ENCODE measurements at places on chromosomes 6 and 20. TPM values are rescaled to one million over a fixed set of nuclear protein-coding genes. Genes with fewer than 3 reads are reported as not detected.

DNA sequence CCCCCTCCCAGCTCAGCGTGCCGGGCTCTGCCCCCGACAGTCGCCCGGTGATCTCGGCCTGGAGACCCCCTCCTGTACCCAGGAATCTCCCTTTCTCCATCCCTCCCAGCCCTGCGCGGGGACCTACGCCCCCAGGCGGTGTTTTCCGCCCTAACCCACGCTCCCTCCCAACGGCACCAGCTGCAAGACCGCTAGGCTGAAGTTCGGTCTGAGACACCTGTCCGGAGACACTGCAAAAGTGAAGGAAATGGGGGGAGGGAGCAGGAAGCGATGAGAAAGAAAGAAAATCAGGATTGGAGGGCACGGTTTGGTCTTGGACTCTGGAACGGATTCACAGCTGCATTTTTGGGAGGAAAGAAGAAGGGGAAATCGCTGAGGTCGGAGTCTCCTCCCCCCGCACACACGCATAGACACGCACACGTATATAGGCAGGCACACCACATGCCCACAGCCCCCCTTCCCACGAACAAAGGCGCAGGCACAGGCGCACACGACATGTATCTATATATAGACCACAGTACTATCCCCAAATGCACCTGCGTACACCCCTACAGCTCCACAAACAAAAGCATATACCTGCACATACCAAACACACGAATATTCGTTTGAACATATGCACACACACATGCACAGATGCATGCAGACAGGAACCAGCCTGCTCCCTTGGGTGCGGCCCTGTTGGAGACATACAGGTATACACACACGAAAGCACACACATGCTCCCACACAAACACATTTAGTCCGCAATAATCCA lies 1.0 kb downstream of the SLC32A1 start:
- H3K36me3 ChIP-seq: peaks cover 29% of the 10 kb centered on the region
- peaks cover 91% of the 10 kb centered on the region for H3K27me3 ChIP-seq
- H3K4me1 ChIP-seq: peaks cover 50% of the 10 kb centered on the region
- no peak overlapping the region for H3K4me3 ChIP-seq
- DNase-seq: no peak
- peak overlapping the region; percentile 32 for H3K27ac ChIP-seq

DNA sequence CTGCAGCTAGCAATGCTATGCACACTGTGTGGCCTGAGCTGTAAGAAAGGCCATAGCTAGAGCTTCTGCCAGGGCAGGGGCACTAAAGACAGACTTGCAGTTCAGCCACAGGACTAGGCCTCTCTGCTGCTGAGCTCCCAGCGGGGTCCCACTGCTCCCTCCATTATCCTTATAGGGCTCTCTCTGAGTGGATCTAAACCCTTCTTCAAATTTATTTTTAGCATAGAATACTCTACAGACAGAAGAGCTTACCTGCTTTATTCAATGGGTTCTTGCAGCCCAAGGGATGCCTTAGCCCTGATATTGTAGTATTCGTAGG lies 100.9 kb upstream of the MLN start:
- H3K4me1 ChIP-seq: peaks cover 62% of the 10 kb centered on the region
- peaks cover 11% of the 10 kb centered on the region for H3K27me3 ChIP-seq
- peak overlapping the region; percentile 73 for H3K4me3 ChIP-seq
- DNase-seq: no peak

GRCh38 chr6:114055349-114055748 lies 84.4 kb upstream of the HDAC2 start:
- no peaks in the 10 kb centered on the region for H3K27me3 ChIP-seq
- no peaks in the 10 kb centered on the region for H3K36me3 ChIP-seq
- no peak for DNase-seq
- H3K27ac ChIP-seq: no peak overlapping the region

DNA sequence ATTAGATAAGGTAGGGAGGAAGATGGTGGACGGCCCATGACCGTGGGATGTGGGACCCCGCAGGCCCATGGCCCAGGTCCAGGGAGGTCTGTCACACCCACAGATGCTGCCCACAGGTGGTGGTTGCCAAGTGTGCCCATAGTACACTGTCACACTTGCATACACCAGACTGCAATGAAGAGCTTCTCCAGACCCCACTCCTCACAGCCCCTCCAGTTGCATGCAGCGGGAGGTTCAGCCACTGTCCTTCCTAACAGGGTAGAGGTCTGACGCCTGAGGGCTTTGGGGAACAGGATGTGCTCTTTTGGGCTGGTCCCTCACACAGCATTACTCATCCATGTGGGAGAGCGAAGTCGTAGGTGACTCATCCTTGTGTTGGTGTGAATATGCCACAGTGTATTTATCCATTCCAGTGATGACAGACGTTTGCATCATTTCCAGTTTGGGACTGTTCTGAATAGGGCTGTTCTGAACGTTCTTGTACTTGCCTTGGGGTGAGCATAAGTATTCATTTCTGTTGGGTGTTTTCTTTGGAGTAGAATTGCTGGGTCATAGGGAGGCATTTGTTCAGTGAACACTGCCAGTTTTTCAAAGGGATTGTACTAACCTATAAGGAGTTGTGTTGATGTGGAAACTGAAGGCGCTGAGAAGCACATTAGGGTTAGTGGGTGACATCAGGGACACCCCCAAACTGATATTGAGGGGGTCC lies 10.1 kb upstream of the PYGB start:
- peak overlapping the region; percentile 48 for H3K4me3 ChIP-seq
- H3K27me3 ChIP-seq: peaks cover 18% of the 10 kb centered on the region
- H3K36me3 ChIP-seq: no peaks in the 10 kb centered on the region
- DNase-seq: peak; percentile 72
- peak overlapping the region; percentile 86 for H3K27ac ChIP-seq

SIRPD gene
- total RNA-seq: 0.15 TPM

ZNF133 gene
- total RNA-seq: 10.2 TPM
